ENCODE measurements at places on chromosomes 5 and 9. TPM values are rescaled to one million over a fixed set of nuclear protein-coding genes. Genes with fewer than 3 reads are reported as not detected.

DNA sequence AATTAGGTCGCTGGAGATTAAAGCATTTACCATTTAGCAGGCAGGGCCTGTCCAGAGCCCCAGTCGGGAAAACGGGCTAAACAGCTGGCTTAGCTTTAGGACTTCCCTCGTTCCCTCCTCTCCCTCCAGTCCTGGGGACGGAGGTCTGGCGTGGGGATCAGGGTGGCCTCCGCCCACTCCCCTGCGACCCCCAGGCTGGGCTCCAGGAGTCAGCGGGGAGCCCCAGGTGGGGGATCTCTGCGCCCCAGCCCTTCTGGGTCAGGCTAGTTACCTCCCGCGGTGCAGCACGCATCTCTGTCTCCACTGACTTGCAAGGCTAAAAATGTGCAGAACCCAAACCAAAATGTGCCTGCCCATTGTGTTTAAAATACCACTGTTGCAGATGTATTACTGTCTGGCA lies 16.2 kb upstream of the CAMSAP1 start:
- no peak for DNase-seq

The CDKN2B gene
- total RNA-seq: 0.31 TPM

DNA sequence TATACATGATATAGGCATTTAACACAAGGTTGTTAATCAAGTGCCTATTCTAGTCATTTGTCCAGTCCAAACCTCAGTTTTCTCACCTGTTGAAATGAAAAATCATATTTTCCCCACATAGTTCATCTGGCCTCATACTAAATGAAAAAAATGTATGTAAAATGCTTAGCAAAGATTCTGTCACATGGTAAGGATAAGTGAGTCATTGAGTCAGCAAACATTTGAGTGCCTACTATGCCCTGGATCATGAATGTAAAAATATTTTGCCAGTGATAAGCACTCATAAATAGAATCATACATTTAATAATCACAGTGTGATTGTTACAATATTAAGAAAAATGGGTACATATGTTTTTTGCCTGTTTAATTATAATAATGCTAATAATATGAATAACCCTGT lies 181.2 kb upstream of the PAPPA start:
- no peak for DNase-seq

DNA sequence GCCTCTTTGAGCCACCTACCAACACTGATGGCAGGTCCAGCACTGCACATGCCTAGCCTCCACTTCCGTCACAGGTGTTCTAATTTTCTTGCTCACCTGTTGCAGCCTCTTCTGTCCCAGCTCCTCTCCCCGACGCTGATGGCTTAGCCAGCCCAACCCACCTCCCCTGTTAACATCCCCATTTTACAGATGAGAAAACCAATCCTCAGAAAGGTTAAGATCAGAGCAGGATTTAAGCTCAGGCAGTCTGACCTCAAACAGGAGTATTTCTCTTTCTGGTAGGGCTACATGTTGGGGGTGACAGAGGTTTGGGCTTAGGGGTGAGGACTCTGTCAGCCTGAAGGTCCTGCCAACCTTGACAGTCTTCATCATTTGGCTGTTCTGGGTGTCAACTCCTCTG lies 74.5 kb upstream of the PITX1 start:
- DNase-seq: no peak

- DNase-seq: no peak
Observed at GRCh38 chr5:119071561-119071995, 691 bp downstream of the DMXL1 start.

GRCh38 chr5:5381310-5381913 lies 41.1 kb upstream of the ICE1 start:
- no peak for DNase-seq

The LHX6 gene
- total RNA-seq: 1.2 TPM

The BTNL3 gene
- total RNA-seq: not detected

DNA sequence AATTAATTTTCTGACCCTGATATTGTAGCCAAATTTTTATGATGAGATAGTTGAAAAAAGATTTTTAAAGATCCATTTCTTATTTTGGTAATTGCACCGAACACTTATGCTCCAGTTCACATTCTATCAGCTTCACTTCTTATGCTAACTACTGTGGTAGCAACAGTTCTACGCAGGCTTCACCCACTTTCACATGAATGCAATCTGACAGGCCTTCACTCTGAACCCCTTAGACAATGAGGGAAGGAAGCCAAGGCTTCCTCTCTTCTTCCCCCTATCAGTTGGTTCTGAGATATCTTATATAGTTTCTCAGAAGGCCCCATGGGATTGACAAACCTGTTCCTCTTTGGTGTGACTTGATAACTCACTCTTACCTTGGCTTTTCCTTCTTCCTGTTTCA lies 185.8 kb downstream of the CETN3 start:
- DNase-seq: no peak

The DOLK gene
- 17.2 TPM for total RNA-seq

The GADD45G gene
- 7.0 TPM for total RNA-seq

- DNase-seq: no peak
Observed at GRCh38 chr9:136741883-136742571, 713 bp downstream of the LCN10 start.

DNA sequence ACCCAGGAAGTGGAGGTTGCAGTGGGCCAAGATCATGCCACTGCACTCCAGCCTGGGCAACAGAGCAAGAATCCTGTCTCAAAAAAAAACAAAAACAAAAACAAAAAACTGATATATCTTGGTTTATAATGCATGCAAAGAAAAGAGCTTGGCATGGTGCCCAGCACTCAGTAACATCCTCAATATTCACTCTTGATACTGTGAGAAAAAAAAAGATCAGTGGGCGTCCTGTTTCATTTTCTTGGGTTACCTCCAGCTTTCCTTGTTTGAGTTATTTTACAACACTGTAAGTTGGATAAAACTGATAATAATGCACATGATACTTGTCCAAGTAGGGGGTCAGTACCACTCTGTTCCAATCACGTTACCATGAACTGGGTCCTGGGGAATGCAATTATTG lies 7.8 kb downstream of the PHYHD1 start:
- no peak for DNase-seq

DNA sequence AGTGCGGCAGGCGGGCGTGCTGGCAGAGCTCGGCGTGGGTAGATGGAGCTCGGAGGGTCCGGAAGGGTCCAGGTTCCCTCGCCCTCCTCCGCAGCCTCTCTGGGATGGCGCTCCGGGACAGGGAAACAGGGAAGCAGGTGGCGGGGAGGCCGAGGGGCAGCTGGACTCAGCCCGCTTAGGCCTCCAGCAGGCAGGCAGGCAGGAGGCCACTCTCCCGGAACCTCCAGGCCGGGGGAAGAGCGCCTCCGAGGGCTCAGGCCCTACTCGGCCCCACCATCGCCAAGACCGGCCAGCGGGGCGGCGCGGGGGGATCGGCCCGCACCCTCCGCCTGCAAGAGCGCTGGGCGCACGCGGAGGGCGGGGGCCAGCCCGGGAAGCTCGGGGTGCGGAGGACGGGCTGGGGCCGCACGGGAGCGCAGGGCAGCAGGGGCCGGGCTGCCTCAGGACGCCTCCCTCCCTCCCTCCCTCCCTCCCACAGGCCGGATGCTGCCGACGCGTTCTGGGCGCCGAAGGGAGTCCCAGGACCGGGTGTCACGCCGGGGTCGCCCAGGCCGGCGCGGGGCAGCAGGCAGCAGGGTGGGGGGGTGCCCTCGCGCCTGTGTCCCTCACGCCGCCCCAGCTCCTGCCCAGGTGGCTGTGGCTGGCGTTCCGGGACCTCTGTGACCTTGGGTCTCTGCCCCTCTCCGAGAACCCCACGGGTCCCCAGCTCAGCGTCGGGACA lies 977 bp downstream of the MGAT4B start:
- DNase-seq: no peak

The INSL6 gene
- total RNA-seq: not detected

GRCh38 chr9:127588740-127589506 lies 23.2 kb upstream of the STXBP1 start:
- DNase-seq: no peak

DNA sequence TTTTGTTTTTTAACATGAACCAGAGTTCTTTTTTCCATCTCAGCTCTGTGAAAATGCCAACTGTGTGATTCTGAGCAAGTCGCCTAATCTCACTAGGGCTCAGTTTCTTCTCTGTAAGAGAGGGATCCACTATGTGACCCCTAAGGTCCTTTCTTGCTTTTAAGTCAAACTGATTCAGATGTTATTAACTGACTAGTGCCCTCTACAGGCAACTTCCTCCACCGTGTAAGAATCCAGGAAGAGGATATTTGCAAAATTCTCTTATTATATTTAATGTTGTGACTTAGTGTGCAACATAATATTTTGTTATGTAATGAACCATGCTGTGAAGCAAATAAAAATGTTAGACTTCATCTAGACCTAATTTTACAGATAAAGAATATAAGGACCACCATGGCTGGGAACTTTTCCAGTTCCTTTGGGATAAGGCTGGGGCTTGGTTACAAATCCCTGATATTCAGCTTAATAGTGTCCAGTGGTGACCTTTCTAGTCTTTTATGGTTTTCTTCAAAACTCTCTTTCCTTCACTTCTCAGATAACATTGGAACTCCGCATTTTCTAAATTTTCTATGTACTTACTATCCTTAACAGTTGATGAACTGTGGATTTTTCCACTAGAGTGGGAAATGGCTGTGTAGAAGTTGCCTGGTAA lies 244.7 kb downstream of the PIK3R1 start:
- DNase-seq: no peak

The CRAT gene
- 7.2 TPM for total RNA-seq

DNA sequence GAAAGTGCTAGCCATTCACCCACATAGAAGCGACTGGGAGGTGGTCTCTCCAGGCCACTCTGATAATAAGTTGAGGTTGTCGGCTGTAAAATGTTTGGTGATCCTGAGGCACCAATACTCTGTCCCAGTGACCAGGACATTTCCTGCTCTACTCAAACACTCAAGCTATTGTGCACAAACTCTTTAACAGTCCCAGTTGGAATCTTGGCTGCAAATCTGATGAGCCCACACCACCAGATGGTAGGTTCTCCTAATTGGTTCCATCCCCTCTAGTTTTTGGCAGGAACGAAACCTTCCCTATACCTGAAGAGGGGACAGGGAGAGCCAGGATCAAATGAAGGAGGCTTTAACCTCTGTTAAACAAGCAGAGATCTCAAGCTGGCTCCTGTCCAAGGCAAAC lies 14.3 kb downstream of the GRIA1 start:
- DNase-seq: no peak

- DNase-seq: no peak
Observed at GRCh38 chr5:139022528-139022927, 147.4 kb upstream of the LRRTM2 start.

DNA sequence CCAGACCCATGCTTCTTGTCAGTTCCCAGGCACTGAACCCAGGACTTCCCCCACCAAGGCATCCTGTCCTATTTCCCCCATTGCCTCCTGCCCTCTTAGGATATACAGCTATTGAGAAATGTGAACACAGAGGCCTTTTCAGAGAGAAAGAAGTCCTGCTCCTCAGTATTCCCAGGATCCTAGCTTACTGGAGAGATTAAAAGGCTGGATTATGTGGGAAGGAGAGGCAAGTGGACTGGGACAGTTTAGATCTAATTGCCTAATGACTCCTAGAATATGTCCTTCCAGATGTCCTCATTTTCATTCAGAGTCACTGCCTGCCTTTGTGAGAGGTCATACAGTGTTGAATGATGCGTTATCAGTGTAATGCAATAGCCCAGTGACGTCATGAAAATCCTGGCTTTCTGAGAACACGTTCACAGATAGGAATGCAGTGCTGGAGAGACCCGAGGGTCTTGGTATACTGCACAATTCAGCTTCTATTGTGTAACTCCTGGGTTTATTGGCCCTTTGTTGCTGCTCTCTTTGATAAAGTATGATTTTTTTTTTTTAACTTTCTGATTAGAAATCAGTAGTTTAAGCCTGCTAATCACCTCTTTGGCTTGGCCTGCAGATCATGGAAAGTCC lies 26.2 kb downstream of the WWC1 start:
- DNase-seq: no peak

The CARTPT gene
- total RNA-seq: not detected

The SLC25A2 gene
- total RNA-seq: not detected

DNA sequence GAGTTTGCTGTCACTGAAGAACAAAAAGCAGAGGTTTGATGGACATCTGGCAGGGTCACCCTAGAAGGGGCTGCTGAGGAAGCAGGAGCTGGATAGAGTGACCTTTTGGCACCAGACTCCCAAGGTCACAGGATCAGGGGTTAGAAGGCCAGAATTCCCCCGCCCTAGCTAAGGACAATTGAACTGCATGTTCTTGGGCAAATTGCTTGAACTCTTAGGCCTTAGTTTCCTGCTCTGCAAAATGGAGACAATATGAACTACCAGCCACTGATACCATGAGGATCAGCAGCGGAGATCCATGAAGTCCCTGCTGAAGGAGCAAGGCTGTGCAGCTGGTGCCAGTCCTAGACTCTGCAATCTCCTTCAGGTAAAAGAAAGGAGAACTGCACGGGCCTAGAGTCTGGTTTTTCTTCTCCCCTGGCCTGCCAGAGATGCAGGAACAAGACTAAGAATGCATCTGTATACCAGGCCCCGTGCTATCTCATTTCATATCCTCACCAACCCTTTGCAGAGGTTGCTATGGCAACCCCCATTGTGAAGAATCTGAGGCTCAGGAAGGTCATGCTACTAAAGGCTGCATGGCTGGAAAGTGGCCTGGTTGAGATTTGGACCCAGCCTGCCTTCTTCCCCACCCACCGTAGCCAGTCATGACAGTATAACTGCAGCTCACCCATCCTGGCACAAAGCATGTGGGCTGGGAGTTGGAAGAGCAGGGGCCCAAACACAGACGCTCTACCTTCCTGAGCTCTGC lies 33.7 kb downstream of the CAMK2A start:
- no peak for DNase-seq

The HRCT1 gene
- total RNA-seq: not detected

The SLC35A4 gene
- total RNA-seq: 78.6 TPM

The SGCD gene
- 0.04 TPM for total RNA-seq

The ENTPD2 gene
- total RNA-seq: 3.2 TPM

GRCh38 chr5:36733183-36733582 lies 126.8 kb downstream of the SLC1A3 start:
- DNase-seq: no peak

GRCh38 chr9:93819905-93820304 lies 135.2 kb downstream of the BARX1 start:
- no peak for DNase-seq

DNA sequence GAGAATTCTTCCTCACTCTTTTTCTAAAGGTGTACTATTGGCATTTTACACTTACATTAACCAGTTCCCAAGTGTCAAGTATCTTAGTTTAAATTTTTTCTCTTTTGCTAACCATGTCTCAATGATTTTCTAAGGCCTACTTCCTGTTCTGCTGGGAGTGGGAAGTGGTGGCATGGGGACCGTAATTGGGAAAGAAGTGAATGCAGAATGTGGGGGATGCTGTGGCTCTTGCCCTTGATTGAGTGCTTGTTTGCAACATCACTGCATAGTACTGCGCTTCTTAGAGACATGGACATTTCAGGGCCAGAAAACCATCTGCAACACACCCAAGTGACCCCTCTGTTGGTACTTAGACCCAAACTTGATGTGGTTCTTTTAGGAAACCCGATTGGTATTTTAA lies 32.8 kb downstream of the MRRF start:
- DNase-seq: no peak
